Prostate gland (tissue), 2 donors: ENCODE measurements at places on chromosomes 3 and 15.

- DNase-seq = no peak
Observed at GRCh38 chr3:149967086-149967685, 3.5 kb downstream of the PFN2 start.

GRCh38 chr3:57065588-57065987 is 5.1 kb downstream of the SPATA12 start:
- no peak for DNase-seq

- DNase-seq = no peak
Observed at GRCh38 chr3:13323822-13324221, 96.3 kb downstream of the NUP210 start.

GRCh38 chr3:133424937-133425869 is 25.3 kb downstream of the BFSP2 start:
- no peak for DNase-seq

DNA sequence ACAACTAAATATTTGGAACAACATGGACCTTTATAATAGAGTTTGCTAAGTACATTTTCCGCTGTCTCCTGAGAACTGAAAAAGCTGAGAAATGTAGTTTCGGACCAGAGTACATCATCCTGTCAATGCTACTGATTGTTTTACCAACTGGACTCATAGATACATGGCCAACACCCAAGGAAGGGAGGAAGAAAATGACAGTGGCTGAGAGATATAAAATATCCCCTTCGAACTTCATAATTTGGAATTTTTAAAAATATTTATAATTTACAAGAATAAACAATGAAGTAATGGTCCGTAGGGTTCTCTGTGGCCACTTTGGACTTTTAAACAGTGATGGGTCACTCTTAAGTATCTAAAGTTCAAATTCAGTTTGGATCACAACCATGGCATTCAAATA is 1042.7 kb downstream of the MCTP2 start:
- no peak for DNase-seq

DNA sequence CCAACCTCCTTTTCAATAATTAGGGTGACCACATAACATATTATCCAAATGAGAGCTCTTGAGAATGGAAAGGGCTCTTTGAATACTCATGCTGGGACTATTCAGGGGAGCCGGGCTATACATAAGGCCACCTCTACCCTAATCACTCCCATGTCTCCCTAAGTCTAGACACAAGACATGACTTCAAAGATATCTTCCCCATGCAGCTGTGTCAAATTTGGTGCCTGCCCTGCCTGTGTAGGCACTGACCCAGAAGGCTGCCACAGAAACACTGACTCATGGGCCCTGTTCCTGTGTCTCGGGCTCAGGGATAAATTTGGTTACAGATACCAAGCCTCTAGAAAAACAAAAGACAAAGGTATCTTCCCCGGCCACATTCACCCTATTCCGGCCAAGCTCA is 70.3 kb downstream of the MYLK start:
- DNase-seq = no peak

GRCh38 chr3:74149466-74149865 is 465.0 kb downstream of the CNTN3 start:
- no peak for DNase-seq

- no peak for DNase-seq
Observed at GRCh38 chr15:77370580-77370979, 49.3 kb downstream of the PEAK1 start.

- no peak for DNase-seq
Observed at GRCh38 chr3:110343945-110344344, 727.7 kb upstream of the NECTIN3 start.

DNA sequence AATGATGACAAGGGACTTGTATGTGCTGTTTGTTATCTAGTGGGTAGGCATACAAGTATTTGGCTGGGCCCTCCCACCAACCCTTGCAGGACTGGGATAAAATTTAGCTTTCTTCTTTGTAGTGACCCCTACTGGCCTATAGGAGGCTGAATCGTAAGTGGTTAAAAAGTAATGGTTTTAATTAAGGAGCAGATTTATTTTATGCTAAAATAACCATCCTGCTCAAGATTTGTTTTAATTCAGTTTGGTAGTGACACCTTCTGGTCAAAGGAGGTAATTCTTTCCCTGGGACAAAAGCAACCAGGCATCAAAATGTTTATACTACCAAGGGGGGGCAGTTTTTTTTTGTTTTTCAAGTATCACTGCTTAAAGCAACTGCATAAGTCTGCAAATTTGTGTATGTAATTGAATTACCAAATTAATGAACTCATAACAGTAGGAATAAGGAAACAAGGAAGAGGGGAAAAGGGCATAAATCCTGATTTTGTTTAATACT is 70.7 kb downstream of the TOP2B start:
- no peak for DNase-seq
